ENCODE measurements at places on chromosomes 12 and 14.

DNA sequence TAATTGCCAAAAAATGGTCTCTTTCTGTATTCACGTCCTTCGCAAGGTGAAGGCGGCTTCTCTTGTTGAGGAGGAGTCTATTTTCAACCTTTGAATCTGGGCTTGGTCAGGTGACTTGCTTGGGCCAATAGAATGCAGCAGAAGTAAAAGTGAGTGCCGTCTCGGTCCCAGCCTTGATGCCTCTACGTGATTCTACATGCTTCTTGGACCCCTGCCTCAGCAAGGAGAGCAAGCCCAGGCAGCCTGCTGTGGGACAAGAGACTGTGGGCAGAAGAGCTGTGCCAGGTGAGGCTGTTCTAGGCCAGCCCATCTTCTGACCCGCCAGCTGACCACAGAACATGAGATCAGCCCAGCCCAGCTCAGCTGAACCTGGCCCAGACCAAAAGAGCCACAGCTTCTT lies 39.1 kb upstream of the CCDC63 start:
- no peak for DNase-seq

DNA sequence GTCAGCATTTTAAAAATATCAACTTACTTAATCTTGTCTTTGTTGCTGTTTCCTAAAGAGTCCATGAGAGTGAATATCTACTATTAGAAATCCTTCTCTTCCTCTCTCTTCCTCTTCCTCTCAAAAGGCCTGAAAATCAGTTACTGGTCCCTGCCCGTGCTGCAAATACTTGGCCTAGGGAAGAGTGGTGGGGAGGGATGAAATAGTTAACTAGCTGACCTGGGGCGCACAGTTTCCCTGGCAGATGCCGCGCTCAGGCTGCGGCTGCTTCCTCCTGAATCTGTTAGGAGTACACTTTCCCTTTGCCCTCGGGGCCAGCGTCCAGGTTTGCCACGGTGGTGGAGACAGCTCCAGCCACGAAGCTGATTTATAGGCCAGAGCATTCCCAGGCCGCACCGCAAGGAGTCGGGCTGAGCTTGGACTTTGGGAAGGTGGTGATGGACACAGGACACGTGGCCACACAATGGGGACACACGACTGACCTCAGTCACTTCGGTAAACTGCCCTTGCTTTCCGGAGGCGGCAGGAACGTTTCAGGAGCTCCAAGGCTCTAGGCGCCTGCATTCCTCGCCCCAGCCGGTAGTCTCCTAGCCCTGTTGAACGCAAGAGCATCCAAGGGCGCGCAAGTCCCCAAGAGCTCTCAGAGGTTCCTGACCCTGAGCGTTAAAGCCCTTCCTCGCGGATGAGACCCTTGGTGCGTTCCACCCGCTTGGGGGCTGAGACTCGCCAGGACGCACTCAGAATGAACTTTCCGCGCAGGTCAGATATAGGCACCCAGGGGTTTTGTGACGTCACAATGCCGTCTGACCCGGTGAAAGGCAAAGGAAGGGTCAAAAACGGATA lies 7.1 kb upstream of the ASCL1 start:
- no peak for DNase-seq

- no peak for DNase-seq
Observed at GRCh38 chr12:96522690-96523089, 33.3 kb downstream of the CFAP54 start.

DNA sequence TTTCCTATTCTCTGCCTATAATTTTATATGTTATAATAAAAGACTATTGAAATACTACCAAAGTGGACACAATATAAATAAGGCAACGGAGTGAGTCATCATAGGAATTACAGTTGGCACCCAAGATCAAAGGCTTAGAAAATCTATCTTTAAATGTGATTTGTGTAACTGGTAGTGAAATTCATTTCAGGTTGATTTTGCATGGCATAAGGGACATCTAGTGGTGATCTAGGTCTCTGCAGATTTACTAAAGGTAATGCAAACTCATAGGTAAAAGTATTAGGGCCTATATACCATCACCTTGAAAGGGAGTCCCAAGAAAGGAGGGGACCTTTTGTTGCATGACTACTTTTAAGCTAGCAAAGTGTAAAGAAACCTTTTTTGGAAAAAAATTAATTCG lies 527.2 kb downstream of the NRXN3 start:
- DNase-seq, result no peak

DNA sequence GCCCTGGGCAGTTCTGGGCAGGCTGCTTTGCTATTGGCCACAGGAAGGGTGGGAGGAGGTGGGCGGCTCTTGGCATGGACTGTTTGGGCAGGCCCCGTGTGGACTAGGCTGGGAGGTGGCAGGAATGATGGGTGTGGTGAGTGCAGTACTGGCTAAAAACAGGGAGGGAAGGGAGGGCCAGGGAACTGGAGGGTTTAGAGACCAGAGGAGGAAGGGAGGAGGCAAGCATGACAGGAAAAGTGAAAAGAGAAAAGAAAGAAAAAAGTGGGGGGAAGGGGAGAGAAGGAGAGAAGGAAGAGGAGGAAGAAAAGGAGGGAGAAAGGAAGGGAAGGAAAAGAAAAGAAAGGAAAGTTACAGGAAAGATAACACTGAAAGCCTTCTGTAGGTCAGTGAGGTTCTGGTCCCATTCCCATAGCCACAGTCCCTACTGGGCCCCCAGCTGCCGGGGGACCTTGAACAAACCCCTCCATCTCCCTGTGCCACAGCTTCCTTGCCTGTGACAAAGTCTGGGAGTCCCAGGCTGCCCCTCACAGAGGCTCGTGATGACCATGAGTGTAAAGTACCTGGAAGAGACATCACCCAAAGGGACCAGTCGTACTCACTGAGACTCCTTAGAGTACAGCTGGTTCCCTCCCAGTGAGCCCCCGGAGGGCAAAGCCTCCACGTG lies 1.1 kb upstream of the C14orf132 start:
- DNase-seq, result no peak

- no peak for DNase-seq
Observed at GRCh38 chr12:388541-389141, 479 bp downstream of the KDM5A start.

DNA sequence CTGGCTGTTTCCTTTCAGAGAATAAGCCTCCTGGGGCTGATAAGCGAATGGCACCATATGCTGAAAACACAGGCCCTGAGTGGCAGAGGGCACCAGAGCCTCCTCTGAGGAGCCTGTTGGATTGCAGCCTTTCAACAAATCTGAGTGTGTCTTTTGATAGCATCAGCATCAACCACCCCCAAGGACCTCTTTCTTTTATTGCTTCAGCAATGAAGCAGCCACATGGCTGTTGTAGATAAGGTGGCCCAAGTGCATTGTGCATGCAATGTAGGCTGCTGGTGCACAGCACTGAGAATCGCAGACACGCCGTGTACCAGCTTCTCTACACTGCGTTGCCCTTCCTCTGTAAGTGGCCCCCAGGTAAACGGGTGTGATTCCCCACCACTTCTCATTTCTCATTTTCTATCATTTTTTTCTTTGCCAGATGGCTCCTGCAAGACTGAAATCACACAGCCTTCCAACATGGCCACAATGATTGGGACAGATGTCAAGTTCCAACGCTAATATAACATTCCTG lies 191.7 kb downstream of the DAD1 start:
- DNase-seq, result no peak

DNA sequence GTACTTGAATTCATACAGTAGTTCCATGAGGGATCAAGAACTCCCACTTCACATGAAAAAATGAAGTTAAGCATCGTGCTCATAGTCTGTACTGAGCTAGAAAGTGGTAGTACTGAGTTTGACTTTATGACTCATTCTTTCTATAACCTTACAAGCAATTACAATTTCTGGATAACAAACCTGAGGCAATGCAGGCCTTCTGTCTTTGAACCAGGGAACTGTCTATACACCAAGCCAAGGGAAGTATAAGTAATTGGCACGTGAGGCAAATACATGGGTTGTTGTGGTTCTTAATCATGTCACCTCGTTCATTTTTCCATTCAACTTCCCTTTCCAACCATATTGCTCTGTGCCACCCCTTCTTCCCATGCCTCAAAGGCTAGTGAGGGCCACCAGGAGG lies 16.8 kb downstream of the GNS start:
- no peak for DNase-seq

- no peak for DNase-seq
Observed at GRCh38 chr14:45526715-45527549, 273.9 kb upstream of the MIS18BP1 start.

- no peak for DNase-seq
Observed at GRCh38 chr14:100098171-100098570, 32.9 kb downstream of the EVL start.

DNA sequence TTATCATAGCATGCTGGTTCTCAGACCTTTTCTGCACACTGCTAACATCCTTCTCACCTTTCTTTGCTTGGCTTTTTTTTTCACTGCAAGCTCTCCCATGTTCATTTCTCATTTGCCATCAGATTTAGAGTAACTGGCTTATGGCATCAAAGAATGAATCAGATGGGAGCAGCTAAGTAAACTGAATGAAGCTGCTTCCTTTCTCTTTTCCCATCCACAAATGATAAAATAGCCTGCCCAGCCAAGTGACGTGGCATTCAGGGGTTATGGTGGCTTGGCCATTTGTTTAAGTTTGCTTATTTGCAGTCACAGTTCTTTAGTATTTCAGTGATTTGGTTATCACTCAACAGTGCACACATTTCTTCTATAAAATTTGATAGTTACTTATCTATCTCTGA lies 708.6 kb downstream of the DIO2 start:
- DNase-seq, result no peak

GRCh38 chr14:61151251-61151650 lies 129.9 kb downstream of the TMEM30B start:
- no peak for DNase-seq

- no peak for DNase-seq
Observed at GRCh38 chr14:96843137-96843536, 46.0 kb downstream of the VRK1 start.

- DNase-seq, result no peak
Observed at GRCh38 chr12:51901881-51902280, 5.4 kb upstream of the ACVRL1 start.

DNA sequence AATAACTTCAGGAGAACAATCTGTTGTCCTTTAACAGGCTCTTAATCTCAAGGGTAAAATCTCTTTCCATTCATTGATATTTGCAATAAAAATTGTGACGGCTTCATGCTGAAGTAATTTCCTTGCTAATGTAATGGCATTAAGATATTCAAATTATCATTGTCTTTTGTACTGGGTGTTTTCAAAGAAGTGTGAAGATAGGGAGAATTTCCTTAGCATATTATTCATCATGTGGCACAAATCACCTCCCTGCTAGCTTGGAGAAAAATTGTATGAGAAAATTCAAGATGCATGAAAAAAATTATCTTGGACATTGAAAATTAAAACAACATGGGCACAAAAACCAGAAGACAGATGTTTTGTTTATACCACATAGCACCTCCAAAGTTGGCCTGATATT lies 63.6 kb upstream of the ARID2 start:
- no peak for DNase-seq

GRCh38 chr14:103748534-103748857 lies 32.9 kb downstream of the ZFYVE21 start:
- DNase-seq, result no peak

GRCh38 chr12:74626397-74626796 lies 88.8 kb downstream of the ATXN7L3B start:
- DNase-seq, result no peak

- no peak for DNase-seq
Observed at GRCh38 chr14:75258079-75258802, 20.4 kb upstream of the FOS start.

- no peak for DNase-seq
Observed at GRCh38 chr14:95361373-95362137, 41.8 kb upstream of the CLMN start.

DNA sequence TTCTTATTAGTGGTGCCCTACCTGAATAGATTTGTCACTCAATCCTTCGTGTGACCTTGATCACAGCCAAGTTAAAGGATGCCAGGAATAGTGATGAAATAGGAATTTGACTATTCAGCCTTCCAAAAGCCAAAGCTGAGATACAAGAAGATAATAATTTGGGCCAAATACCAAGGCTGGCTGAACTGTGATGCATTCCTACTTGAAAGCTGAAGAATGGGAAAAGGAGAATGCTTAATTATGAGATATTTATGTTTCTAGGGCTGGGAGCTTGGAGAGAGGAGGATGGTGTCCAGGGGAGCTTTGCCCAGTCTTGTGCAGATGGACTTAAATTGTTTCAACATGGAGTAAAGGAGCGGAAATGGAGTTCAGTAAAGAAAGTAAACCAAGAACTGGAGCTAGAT lies 5.2 kb downstream of the RNASE7 start:
- no peak for DNase-seq

DNA sequence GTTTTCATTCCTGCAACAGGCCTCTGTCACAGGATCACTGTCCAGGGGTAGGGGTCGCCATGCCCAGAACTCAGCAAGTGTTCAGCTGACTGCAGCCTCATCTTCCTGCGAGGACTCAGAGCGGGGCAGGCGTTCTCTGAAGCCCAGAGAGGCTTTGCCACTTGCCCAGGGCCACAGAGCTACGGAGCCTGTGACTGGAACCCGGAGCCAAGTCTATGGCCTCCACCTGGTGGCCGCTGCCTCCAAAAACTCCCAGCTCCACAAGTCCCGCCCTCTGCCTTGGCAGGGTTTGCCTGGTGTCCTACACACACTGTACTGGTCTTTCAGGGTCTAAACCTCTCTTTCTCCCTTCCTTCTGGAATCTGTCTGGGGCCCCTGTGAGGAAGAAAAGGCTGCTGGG lies 8.7 kb upstream of the PPP1R13B start:
- DNase-seq, result no peak

DNA sequence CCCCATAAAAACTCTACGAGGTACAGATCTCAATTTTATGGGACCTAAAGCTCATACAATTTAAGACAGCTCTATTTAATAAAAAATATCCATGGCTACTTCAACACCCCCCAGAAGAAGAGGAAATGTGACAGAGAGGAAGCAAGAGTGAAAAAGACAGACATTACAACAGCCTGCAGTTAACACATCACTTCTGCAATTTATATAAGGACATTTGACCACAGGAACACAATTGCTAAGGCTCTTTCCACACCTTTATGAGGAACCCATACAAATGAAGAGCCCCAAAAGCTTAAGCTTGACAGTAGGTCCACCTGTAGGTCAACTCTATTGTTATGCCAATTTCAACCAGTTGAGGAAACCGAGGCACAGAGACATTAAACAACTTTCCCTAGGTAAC lies 5.6 kb downstream of the OR10P1 start:
- DNase-seq, result no peak

DNA sequence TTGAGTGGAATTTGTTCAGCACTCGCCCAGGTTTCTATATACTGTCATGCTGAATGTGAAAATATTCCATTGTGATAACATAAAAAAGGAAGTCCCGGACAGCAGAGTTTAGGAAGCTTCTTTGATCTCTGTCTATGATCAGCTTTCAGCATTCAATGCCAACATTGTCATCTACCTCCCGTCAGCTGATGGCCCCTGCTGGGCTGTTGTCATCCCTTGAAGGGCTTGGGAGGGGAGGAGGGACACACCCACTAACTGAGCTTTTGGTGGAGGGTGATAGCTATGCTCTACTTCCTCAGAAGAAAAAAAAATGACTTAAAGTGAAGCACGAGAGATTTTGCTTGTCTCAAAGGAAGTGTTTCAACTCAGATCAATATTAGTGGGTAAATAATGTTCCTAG lies 4.7 kb upstream of the KRT77 start:
- no peak for DNase-seq

- DNase-seq, result no peak
Observed at GRCh38 chr12:25993901-25994651, 35.6 kb downstream of the RASSF8 start.
